ENCODE measurements at places on chromosomes 3 and 15.

- DNase-seq, result no peak
These were observed 321.5 kb upstream of the ICE2 start for GRCh38 chr15:60800299-60801072.

DNA sequence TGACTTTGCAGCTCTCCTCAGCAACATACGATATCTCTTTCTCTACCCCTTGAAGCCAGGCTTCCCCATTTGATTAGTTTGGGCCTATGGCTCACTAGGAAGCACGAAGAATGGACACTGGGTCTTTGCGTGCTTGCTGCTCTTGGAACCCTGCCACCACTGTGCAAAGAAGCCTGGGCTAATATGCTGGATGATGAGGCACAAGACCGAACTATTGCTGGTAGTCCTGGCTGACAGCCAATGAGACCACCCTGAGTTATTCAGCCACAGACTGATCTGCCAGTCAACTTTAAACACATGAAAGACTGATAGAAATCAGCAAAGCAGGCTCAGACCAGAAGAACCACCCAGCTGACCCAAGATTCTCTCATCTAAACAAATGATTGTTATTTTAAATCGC lies 250.3 kb downstream of the CBLB start:
- DNase-seq, result no peak

DNA sequence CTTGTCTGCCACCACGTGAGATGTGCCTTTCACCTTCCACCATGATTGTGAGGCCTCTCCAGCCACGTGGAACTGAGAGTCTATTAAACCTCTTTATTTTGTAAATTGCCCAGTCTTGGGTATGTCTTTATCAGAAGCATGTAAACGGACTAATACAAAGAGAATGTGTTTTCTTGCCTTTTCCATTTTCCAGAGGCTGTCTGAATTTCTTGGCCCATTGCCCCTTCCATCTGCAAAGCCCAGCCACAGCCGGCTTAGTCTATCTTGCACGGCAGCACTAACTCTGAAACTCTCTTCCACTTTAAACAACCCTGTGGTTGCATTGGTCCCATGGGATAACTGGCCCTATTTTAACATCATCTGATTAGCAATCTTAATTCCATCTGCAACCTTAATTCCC lies 215.3 kb downstream of the LRTM1 start:
- DNase-seq, result peak; percentile 63

DNA sequence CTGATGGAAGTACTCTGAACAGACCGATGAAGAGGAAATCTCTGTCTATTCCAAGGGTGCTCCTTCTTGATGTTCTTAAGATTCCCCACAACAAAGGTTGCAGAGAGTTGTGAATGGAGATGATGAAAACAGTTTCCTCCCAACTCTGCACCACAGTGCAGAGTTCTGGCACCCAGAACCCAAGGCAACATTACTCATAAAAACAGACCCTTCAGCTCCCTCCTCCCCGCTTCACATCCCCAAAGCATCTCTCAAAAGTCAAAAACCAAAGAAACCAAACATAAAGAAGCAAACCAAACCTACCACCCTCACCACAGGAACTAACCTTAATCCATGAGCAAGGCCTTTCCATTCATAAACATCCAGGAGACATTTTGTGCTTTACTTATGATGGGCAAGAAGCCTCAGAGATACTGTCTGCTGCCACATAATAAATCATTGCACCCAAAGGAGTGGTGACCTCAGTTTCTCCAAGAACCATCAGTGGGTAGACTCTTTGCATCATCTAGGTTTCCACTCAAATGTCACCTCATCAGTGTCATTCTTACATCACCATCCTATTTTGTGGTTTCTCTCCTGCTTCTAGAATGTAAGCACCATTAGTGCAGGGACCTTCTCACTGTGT lies 13.2 kb downstream of the PCOLCE2 start:
- no peak for DNase-seq

DNA sequence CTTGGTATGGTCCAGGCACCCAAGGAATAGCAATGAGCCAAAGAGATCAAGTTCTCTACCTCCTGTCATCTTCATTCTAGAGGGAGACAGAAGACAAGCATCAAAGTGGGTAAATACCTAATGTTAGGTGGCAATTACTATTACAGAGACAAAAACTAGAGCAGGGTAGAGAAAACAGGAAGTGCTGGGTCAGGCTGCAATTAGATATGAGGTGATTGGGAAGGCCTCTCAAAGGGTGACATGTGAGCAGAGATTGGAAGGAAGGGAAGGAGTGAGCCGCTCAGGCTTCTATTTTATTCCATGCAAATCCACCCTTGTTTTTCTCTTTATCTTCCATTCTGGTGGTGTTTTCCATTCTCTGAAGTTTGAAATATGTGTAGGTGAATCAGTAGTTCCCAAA lies 37.4 kb downstream of the EBLN2 start:
- no peak for DNase-seq

DNA sequence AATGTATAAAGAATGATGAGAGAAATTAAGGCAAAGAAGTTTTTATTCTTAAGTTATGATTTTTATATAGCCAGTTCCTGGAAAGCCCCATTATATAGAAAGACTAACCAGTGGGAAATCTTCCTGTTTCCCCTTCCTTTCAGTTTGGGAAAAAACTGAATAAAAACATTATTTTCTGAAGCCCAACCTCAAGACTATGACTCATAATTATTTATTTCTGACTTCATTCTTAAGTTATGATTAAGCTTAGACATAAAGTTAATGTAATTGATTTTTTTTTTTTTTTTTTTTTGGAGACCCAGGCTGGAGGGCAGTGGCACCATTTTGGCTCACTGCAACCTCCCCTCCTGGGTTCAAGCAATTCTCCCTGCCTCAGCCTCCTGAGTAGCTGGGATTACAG lies 55.8 kb downstream of the TRPC1 start:
- DNase-seq, result no peak

DNA sequence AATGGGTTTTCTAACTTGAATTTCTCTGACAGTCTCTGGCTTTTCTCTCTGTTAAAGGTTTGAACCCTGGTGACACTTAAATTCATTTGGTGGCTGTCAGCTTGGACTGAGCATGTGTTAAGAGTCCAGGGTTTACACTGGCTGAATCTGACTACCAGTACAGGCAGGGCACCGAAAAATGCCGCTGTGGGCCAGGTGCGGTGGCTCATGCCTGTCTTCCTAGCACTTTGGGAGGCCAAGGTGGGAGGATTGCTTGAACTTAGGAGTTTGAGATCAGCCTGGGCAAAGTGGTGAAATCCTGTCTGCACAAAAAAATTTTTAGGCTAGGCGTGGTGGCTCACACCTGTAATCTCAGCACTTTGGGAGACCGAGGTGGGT lies 1.8 kb downstream of the MANF start:
- DNase-seq, result no peak

- DNase-seq, result no peak
These were observed 92.1 kb downstream of the HHLA2 start for GRCh38 chr3:108388136-108389132.

DNA sequence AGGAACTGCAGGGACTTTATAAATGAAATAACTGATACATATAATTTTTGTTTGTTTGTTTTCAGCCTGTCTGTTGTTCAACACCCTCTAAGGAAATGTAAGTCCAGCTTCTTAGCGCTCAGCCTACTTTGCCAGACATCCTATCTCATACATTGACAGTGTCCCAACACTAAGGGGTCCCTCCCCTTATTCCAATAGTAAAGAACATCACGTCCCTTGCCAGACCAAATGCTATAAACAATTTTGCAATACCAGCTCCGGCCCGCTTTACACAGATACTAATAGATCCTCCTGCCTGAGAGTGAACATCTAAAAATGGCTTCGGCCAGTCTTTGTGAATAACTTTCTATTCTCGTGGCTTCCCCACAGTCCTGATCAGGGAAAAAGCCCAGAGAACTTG lies 4.5 kb upstream of the TAFA4 start:
- DNase-seq, result no peak

DNA sequence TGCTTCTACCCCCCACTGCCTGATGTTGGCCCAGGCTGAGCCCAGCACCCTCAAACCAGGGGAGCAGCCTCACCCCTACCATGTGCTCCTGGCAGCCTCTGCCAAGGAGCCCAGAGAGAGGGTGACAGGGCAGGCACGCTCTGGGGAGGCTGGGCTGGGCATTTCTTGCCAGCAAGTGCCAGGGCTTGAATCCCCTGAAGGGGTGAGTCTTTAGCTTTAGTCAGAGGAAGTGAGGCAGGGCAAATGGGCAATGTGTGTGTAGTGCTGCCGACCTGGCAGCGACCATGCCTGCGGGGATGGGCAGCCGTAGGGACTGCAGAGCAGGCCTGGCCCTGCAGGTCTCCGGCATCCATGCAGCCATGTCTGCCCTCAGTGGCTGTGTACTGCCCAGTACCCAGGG lies 18.1 kb downstream of the DUSP7 start:
- no peak for DNase-seq

- DNase-seq, result peak; percentile 5
These were observed 489.2 kb upstream of the UBE2E2 start for GRCh38 chr3:22713936-22714335.

DNA sequence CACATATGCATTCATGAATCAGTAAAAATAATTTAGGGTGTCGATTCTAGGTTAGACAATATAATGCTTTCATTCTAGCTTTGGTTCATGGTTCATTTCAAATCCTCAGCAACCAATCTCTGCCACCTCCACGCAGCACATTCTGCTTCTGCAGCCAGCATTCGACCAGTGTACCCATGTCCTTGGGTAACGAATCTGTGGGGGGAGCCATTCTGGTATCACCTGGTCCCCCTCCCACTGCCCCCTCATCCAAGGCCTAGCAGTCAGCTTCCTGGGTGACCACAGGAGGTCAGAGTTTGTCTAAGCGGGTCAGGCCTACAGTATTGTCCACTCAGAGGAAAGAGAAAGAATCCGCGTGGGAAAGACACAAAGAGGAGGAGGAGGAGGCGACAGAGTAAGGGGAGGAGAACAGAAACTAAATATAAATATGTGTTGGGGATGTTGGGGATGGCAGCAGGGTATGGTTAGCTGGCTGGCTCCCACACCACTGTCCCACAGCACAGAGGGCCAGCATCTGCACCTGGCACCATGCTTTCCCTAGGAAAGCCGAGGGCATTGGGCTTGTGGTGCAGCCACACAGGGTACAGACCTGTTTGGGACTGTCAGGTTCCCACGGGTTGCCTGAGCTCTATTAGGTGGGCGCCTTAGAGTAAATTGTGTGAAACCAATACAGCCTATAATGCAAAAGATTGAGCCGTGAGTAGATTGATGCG lies 12.1 kb downstream of the PAK6 start:
- no peak for DNase-seq

GRCh38 chr15:33298631-33299030 lies 12.1 kb upstream of the RYR3 start:
- DNase-seq, result no peak

DNA sequence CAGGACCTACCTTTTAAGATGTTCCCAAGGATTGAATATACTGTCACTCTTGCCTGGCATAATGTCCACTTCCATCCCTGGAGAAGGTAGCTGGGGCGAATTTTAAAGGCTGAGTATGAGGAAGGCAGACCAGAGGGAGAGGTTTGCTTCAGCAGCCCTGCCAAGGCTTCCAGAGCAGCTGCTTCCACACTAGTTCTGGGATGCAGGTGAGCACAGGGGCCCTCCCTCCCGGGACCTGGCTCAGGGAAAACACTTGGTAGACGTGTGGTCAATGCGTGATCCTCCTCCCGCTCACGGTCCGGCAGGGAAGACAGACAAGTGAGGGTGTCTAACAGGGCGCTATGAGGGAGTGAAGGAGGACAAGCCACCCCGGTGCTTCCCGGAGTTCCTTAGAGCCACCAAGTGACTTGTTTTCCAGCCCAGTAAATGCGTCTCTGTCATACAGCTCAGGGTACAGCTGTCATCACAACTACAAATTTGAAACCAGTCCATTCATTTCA lies 327.6 kb downstream of the ARRDC4 start:
- DNase-seq, result no peak

GRCh38 chr3:113228498-113229286 lies 17.3 kb downstream of the BOC start:
- no peak for DNase-seq

- DNase-seq, result no peak
These were observed 36.8 kb upstream of the NAALADL2 start for GRCh38 chr3:174822320-174822719.

DNA sequence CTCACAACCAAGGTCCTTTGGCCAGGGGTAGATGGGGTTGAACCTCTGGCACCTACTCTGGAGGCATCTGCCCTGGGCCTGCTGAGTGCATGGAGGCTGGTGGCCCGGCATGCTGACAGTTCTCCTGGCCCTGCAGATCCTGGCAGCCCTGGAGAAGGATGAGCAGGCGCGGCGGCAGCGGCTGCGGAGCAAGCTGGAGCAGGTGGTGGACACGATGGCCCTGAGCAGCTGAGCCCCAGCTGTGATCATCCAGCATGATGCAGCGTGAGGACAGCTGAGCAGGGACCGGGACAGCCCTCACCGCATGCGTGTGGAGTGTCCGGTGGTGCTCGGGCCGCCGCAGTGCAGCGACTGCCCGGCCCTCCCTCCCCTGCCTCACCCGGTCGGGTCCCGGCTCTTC lies 50.9 kb downstream of the PLXNA1 start:
- DNase-seq, result no peak

- no peak for DNase-seq
These were observed 369.1 kb downstream of the RBMS3 start for GRCh38 chr3:29649815-29650547.

DNA sequence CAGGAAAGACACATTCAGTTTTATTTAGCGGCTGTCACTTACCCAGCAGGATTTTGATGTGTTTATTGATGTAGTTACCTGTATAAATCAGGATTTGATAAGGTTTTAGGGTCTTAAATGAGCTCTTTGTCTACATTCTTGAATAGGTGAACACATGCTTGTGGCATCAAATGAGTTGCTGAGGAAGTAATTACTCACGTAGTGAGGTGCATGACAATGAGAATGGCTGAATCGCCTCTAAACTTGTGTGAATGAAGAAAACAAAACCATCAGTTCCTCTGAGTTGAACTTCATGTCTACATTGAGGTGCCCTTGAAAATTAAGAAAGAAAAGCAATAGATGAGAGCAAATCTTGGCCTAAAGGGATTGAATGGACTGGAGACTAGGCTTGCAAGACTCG lies 245.6 kb upstream of the SATB1 start:
- DNase-seq, result no peak

DNA sequence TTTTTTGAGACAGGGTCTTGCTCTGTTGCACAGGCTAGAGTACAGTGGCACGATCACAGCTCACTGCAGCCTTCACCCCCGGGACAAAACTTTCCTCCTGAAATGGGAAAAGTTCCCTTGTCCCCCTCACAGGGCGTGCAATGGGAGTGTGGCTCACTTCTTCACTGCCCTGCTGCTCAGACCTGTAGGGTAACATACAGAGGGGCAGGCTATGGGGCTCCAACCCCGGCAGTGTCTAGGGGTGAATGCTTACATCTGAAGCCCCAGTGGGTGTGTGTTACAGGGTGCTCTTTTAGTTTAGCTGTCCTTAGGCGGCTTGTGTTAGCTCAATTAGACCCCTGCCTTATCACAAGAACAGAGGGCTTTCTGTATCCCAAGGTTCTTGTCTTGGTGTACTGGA lies 157.3 kb downstream of the RBPMS2 start:
- DNase-seq, result no peak

Data from muscle of arm (tissue), 14 donors.